ENCODE measurements at places on chromosomes 4 and X.
A peak's percentile ranks its signal among the peaks of the same experiment; 100 is the strongest.

- no peak for DNase-seq
Measured at GRCh38 chr4:58669783-58670182, 1559.6 kb upstream of the IGFBP7 start.

GRCh38 chr4:54540931-54541330 is 116.8 kb upstream of the KIT start:
- DNase-seq = no peak

- no peak for DNase-seq
Measured at GRCh38 chr4:83114576-83114975, at the start of gene PLAC8. PLAC8 (minus strand) TSS chr4:83114729; CDS start chr4:83107921, 6,808 bp downstream.

DNA sequence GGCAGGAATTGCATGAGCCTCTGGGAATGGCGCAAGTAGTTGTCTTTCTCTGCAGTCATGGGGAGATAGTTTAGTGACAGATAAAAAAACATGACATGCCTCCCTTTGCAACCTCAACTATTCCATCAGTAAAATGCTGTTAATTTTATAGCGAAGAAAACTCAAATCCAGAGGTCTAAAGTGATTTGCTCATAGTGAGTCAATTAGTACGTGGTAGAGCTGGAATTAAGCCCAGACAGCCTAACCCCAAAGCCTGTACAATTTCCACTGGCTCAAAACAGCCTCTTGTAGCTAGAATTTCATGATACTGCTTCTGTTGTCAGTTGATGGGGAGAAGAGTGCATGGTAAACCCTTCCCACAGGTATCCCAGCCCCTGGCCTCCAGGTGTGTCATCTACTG is 81.3 kb upstream of the TRPC5 start:
- DNase-seq = no peak

DNA sequence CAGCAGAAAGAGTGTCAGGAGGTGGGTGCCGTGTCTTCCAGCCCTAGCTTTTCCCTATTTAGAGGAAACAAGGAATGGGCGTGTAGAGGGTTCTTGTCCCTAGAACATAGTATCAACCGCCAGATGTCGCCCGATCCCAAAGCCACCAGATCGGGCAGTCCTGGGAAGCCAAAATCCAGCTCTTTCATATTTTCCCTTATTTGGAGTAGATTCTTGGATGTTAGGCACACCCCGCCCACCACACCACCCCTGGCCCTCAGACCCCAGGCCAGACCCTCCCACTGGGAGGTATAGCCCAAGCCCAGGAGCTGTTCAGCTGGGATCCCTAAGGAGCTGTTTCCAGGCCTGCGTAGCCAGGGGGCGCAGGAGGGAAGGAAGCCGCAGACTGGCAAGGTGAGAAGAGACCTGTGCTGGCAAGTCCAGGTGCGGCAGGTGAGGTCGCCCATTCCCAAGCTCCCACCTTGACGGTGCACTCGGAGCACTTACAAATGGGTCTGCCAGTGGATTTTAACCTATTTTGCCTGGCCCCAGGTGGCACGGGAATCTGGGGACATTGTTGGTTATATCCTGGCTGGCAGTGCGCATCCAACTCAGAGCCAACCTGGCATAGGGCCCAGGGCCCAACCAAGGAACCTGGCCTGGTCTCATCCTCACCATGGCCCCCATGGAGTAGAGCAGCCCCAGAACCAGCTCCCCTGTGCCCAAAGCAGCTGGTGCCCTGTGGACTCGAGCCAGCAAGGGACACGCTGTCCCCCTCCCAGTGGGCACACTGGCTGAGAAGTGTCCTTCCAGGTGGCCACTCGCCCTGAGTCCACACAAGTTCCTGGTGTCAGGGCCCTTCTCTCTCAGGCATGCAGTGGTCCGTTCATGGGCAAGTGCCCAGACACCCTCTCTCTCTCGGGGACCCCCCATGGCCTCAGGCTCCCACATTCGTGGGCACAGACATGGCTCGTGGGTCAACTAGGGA is 811 bp downstream of the FLNA start:
- DNase-seq = peak; percentile 94

DNA sequence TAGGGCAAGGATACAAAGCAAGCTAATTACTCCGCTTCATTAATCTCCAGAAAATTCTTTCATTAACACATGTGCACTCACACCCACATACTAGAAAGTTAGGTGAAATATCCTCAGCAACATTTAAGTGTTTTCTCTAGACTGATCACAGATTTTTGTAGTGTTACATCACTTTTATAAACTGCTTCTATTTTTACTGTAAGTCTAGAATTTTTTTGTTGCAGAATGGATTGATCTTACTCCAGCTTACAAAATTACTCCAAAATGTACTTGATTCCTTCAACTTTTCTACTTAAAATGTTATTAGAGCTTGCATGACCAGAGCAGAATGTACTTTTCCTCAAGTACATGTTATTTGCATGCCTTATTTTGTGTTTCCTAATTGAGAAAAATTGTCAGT is 2325.2 kb downstream of the PCDH7 start:
- DNase-seq = no peak

All from fibroblast of skin of scalp (primary cell).